CD4-positive, alpha-beta T cell treated with Interleukin-17A for 4 hours (primary cell): ENCODE measurements at places on chromosomes 13 and 19.
A peak's percentile ranks its signal among the peaks of the same experiment; 100 is the strongest.

GRCh38 chr19:32866564-32867265 lies 2.9 kb downstream of the SLC7A9 start:
- DNase-seq: no peak

GRCh38 chr13:21291840-21292239 lies 115.4 kb downstream of the MRPL57 start:
- no peak for DNase-seq

DNA sequence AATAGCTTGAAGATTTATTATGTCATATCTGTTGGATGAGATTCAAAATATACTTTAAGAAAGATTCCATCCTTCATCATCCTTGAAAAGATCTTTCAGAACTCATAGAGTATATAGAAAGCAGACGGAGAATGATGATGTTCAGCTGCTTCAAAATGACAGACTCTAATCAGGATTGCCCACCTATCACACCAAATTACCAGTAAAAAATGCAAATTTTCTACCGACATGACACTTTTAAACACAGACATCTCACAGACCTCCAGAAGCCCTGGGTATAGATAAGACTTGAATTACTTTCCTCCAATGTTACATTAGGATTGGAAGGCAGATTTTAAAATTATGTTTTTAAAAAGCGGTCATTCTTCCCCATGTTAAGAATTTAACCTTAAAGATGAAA lies 235.5 kb downstream of the GPC6 start:
- no peak for DNase-seq

GRCh38 chr19:46911456-46911855 lies 50.7 kb downstream of the ARHGAP35 start:
- no peak for DNase-seq

DNA sequence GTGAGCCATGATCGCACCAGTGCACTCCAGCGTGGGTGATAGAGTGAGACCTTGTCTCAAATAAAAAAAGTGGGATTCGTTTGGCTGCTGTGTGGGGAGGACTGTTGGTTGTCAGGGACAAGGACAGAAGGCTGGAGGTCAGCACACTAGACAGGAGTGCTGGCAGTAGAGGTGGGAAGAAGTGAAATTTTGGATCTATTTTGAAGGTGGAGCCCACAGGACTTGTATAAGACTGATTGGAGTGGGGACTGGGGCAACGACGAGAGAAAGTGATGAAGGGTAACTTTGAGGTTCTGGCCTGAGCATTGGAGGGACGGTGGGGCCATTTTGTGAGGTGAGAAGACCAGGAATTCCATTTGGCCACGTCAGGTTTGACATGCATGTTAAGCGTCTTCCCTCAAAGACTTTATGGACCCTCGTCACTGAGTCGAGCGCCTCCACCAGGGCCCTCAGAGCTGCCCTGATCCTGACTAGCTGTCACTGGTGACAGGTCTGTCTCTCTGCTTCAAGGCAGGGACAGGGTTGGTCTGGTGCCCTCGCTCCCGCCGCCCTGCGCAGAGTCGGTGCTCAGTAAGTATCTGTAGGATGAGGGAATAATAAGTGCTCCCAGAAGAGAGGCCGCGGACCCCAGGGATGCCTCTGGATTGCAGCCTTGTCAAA lies 673 bp downstream of the CTU1 start:
- DNase-seq: no peak

GRCh38 chr19:45070861-45071544 lies 5.3 kb downstream of the ZNF296 start:
- no peak for DNase-seq

- no peak for DNase-seq
Measured at GRCh38 chr19:5115771-5116202, 146.9 kb downstream of the KDM4B start.

DNA sequence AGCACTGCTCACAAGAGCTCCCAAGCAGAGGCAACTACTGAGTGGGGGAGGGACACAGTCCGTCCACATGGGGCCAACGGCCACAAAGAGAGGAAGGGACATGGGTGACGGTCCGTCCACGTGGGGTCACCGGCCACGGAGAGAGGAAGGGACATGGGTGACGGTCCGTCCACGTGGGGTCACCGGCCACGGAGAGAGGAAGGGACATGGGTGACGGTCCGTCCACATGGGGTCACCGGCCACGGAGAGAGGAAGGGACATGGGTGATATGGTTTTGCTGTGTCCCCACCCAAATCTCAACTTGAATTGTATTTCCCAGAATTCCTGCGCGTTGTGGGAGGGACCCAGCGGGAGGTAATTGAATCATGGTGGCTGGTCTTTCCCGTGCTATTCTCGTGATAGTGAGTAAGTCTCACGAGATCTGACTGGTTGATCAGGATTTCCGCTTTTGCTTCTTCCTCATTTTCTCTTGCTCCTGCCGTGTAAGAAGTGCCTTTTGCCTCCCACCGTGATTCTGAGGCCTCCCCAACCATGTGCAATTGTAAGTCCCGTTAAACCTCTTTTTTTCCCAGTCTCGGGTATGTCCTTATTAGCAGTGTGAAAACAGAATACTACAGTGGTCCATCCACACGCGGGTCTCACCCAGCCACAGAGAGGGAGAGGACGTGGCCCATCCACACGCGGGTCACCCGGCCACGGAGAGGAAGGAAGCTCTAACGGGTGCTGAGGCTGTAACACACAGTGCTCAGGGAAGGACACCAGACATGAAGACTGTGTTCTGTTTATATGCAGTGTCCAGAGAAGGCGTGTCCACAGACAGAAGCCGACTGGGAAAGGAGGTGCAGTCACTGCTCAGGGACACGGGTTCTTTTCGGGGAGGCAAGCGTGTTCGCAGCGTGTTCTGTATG lies 48.5 kb downstream of the GAS6 start:
- DNase-seq: peak; percentile 20
